Fibroblast of villous mesenchyme (primary cell): ENCODE measurements at places on chromosomes 4 and X. TPM values are rescaled to one million over a fixed set of nuclear protein-coding genes. Genes with fewer than 3 reads are reported as not detected.

- DNase-seq, result peak; percentile 79
These were observed 23.3 kb downstream of the ARHGAP24 start for GRCh38 chr4:85498068-85498733.

Gene CENPVL2
- not detected in 2 replicates for total RNA-seq

DNA sequence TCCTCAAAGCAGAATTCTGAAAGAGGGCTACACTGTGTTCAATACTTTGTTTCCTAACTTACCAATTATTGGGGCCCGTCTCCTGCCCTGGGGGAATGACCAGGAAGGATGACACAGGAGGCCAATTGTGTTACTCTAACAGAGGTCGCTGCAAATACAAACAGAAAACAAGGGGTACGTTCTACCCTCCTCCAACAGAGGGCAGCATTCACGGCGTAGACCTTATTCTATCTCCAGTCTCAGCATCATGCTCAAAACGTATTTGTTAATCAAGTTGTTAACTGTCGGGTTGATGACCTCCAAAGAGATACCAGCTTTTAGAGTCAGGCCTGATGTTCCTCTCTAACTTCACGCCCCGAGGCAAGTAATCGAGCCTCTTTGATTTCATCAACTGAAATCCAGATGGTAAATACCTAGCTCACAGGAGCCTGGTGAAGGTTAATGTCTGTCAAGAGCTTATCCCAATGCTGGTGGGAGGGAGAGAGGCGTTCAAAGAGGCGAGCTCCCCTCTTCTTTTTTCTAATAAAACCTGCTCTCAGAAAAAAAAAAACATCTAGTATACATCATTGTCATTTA, 181.0 kb upstream of the KCNIP4 start:
- DNase-seq, result peak; percentile 10

- DNase-seq, result no peak
These were observed 113.6 kb downstream of the GLUD2 start for GRCh38 chrX:121160987-121161386.

Gene MAGEB5
- not detected in 2 replicates for total RNA-seq

GRCh38 chrX:109384699-109385098, 97.2 kb downstream of the GUCY2F start:
- DNase-seq, result peak; percentile 22

Gene USP27X
- total RNA-seq, result 2.6 TPM in 2 replicates

Gene TMEM255A
- under 0.01 TPM in 1 of 2 replicates, not detected in the other for total RNA-seq

GRCh38 chrX:2658585-2659292, 32.4 kb upstream of the CD99 start:
- no peak for DNase-seq

DNA sequence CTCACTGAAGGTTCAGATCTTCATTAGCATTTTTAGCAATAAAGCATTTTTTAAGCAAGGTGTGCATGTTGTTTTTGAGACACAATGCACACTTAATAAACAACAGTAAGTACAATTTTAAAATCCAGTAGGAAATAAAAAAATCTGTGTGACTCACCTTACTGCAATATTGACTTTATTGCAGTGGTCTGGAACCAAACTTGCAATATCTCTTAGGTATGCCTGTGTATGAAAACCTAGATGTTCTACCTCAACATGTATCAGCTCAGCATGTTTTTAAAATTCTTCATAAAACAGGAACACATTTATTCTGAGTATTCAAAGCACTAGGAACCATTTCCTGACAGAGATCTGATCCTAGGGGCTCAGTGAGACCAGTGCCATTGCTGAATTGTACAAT, 26.7 kb downstream of the NR0B1 start:
- no peak for DNase-seq

- no peak for DNase-seq
These were observed 687 bp downstream of the CDK16 start for GRCh38 chrX:47218920-47219815.
